ENCODE measurements at places on chromosomes 6 and 20. TPM values are rescaled to one million over a fixed set of nuclear protein-coding genes. Genes with fewer than 3 reads are reported as not detected.

Gene EGFL8
- total RNA-seq: 9.7 TPM

Gene SDCBP2
- 1.8 TPM for total RNA-seq

Gene RGS17
- total RNA-seq: 12.4 TPM

Gene RCAN2
- 5.9 TPM for total RNA-seq

Gene MUC21
- not detected for total RNA-seq

Gene CRIP3
- not detected for total RNA-seq

Gene FOXC1
- 1.5 TPM for total RNA-seq

Gene TMEM170B
- total RNA-seq: 1.0 TPM

Gene THBS2
- 441 TPM for total RNA-seq

Gene RAET1L
- not detected for total RNA-seq

Gene OVOL2
- 1.0 TPM for total RNA-seq
